ENCODE measurements at places on chromosomes 12 and 14.

- no peak for DNase-seq
These were observed 993.3 kb upstream of the TMEM132C start for GRCh38 chr12:127273626-127274025.

DNA sequence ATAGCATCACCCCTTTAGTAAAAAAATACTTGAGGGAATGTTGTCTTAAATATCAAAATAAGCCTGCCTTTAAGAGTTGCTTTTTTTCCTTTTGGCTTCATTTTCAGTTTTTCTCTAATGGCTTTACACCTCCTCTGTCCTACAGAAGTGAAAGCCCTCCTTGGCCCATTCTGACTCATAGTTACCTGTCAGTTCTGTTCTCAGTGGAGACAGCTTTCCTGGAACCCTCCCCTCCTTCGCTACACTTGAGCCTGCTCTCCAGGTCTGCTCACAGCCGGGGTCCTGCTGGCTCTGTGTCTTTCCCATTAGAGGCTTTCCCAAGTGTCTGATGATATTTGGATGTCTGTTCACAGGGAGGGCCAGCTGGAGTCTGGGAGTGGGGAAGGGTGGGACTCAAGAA is 84.0 kb downstream of the PELI2 start:
- DNase-seq: no peak

GRCh38 chr12:51442324-51442723 is 17.7 kb downstream of the SLC4A8 start:
- no peak for DNase-seq

GRCh38 chr12:55659486-55660385 is 23.0 kb downstream of the OR10P1 start:
- no peak for DNase-seq

DNA sequence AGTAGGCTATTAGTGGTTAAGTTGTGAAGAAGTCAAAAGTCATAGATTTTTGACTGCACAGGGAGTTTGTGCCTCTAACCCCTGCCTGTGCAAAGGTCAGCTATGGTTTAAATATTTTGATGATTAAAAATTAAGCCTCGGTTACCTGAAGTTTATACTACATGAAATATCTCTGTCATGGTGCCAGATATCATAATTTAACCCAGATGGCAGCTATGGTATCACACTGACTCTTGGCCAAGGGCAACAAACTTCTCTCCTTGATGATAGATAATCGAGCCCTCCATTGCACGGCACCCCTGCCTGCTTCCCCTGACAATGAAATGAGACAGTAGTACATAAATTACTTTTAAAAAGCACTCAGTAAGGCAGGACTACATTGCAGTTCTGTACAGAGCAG is 80.8 kb downstream of the SLC35F4 start:
- no peak for DNase-seq

DNA sequence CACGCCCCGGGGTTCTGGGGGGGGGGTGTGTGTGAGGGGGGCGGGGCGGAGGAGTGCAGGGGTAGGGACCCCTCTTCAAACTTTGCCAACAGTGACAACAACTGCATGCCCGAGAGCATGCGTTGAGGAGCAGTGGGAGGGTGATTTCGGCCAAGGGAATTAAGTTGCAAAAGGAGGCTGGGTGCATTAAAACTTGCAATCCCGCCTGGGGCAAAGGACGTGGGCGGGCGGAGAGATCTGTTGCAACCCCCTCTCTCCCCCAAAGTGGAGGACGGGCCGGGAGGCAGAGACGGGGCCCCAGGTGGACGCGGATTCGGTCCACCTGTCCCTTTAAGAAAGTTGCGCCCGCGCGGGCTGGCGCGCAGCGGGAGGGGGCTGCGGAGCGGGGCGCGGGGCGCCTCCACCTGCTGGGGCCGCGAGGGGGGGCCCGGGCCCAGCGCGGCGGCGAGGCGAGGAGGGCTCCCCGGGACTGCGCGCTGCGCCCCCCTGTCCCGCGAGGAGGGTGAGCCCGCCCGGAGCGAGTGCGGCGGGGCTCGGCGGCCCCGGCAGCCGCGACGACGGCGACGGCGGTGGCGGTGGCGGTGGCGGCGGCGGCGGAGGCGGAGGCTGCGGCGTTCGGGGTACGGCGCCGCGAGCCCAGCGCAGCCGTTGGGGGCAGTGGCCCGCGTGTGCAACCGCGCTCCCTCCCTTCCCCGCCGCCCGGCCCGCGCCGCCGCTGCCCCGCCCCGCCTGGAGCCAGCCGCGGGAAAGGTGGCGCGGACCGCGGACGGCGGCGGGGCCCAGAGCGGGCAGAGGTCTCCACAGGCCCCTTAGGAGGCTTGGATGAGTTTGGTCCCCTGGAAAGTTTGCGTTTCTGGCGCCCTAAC is 530 bp upstream of the FOXN4 start:
- DNase-seq: no peak

GRCh38 chr14:38233218-38233617 is 22.7 kb downstream of the CLEC14A start:
- DNase-seq: no peak

GRCh38 chr12:28611115-28611435 is 420.8 kb downstream of the CCDC91 start:
- DNase-seq: peak; percentile 2

DNA sequence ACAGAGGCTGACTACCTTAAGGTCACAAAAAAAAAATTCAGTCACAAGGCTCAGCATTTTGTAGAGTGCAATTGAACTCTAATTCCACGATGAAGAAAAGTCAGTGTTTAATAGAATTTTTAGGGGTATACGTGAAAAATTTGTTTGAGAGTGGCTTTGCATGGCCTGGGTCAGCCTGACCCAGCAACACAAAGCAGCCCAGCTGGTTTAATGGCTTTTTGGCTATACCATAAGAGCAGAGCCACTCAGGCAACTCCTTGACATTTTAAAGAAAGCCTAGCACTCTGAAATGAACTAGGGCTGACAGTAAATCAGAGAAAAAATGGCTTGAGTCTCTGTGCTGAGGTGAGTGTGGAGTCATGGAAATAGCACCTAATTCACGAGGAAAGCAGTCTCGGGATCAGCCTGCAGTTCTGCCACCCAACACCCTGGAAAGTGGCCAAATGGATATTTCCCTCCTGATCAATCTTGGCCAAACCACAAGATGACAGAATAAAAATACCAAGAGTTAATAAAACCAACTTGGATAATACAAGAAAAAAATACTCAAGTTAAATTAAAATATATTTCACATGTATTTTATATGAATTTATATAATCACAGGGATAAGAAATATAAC is 59.5 kb downstream of the GALNT4 start:
- no peak for DNase-seq

GRCh38 chr14:93829839-93830481 is 41.7 kb upstream of the PRIMA1 start:
- no peak for DNase-seq

GRCh38 chr12:5451251-5451650 is 19.3 kb downstream of the NTF3 start:
- DNase-seq: no peak

Measured in urinary bladder (tissue), 4 donors.